T-helper 2 cell (primary cell): ENCODE measurements at places on chromosomes 13 and 19.

- DNase-seq, result no peak
Measured at GRCh38 chr19:5142725-5143097, 173.8 kb downstream of the KDM4B start.

DNA sequence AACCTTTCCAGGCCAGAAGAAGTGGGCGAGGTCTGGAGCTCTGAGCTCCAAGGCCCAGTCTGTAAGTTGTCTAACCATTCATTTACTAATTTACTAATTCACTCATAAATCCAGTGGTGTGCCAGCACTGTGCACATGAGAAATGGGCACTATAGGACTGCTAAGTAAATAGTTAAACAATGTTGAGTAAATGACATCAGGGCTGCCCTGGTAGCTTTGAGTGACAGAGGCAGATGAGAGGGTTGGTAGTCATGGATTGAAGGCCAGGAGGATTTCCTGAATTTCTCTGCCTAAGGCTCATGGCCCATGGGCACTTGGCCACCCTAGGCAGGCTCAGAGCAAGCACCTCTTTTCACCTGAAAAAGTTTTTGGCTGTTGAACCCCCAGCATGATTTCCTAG is 216.9 kb upstream of the RXFP2 start:
- no peak for DNase-seq

DNA sequence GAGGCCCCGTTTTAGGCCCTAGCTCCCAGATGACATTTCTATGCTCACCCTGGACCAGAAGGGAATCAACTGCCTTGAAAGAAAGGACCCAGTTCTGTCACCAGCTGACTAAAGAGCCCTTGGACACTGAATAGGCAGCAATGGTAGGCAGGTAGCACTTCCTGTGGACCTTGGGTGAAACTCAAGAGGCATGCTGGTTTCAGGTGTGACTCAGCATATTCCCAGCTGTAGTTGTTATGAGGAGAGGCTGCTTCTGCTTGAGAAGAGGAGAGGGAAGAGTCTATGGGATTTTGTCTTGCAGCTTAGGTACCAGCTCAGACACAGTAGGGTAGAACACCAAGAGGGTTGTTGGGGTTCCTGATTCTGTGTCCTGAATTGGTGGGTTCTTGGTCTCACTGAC is 37.9 kb upstream of the HTR2A start:
- no peak for DNase-seq

DNA sequence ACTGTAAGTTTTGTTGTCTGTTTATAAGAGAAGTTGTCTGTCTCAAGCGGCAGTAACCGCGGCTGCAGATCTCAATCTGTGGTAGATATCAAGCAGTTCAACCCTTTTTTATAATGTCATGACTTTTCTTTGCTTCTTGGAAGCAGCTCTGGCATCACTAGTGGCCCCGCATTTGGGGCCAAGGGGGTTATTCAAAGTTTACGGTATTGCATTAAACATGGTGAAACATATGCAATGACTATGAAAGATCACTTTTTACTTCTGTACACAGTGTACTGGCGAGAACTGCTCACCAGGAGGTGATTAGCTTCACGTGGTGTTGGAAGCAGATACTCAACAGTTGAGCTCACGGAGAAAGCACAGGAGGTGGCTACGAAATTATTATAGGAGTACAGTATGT is 4.6 kb upstream of the FFAR3 start:
- no peak for DNase-seq

GRCh38 chr13:77919921-77920294 is 1.3 kb upstream of the EDNRB start:
- DNase-seq, result no peak

- no peak for DNase-seq
Measured at GRCh38 chr19:19329126-19329525, 8.5 kb downstream of the MAU2 start.

GRCh38 chr19:50383001-50383851 is 921 bp upstream of the POLD1 start:
- no peak for DNase-seq

DNA sequence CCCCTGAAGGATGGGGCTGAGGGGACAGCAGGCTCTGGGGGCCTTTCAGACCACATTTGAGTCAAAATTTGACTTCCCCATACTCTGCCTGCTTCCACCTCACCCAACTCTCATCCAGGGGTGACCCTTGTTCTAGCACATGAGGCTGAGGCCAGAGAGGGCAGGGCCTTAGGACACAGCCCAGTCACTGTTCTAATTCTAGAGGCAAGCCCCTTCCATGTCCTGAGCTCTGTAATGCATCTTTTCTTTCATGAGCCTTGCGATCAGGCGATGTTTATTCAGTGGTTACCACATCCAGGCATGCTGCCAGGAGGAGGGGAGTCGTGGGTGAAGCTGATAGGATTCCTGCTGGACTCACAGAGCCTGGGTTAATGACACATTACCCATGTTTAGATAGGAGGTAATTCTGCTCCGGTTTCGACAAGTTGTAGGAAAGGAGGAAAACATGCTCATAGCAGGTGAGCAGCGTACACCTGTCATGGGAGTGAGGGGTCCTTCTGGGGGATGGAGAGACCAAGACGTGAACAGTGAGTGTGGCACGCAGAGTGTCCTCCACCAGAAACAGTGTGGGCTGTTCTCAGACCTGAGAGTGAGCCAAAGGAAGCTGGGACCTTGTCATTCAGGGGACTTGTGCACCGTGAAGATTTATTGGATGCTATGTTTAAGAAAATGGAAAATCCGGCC is 9.3 kb downstream of the RPS9 start:
- DNase-seq, result peak; percentile 50

DNA sequence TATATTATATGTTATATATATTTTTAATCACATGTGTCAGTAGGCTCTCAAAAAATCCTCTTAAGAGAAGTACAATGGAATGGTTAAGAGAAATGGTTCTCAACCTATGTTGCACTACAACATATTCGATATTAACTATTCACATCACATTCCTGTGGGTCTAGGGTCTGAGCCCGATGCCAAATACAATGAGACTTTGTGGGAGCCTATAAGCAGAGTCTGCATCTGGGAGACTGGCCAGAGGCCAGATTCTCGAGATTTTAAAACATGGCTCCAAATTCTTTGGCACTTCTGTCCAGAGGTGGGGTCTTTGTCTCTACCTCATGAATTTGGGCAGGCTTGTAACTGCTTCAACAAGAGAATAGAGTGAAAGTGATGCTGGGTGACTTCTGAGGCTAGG is 79.4 kb upstream of the NBEA start:
- DNase-seq, result no peak

DNA sequence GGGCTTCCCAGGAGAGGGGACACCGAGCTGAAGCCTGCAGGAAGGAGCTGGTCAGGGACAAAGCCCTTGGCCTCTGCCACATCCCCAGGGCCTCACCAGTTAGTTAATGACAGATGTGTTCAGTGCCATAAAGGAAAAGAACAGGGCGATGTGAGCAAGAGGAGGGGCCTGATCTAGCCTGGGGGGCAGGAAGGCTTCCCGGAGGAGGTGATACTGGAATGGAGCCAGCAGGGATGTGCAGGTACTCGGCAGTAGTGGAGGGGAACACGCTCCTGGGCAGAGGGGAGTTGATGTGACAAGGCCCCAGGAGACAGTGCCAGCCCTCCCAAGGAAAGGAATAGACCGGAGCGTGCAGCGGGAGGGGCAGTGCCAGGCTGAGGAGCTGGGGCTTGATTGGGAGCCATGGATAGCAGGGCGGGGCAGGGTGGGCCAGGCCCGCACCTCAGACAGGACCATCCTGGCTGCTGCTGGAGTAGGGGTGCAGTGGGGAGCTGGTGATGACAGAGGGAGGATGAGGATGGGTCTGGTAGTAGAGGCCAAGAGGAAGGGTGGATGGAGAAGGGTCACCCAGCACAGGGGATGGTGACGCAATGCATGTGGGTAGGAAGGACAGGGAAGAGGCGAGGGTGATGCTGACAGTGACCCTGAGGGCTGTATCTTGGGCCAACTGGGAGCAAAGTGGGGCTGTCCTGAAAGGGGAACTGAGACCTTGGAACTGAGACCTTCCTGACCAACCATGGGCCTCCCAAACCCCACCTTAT is 4.1 kb downstream of the C19orf33 start:
- DNase-seq, result no peak

- DNase-seq, result no peak
Measured at GRCh38 chr19:5621311-5621944, 1.1 kb downstream of the SAFB2 start.

GRCh38 chr13:76982061-76982460 is 9.8 kb upstream of the CLN5 start:
- no peak for DNase-seq

GRCh38 chr13:66974174-66974573 is 256.0 kb downstream of the PCDH9 start:
- DNase-seq, result no peak

- DNase-seq, result no peak
Measured at GRCh38 chr13:74229242-74229641, 95.0 kb upstream of the KLF12 start.

- DNase-seq, result no peak
Measured at GRCh38 chr13:40399756-40400155, 266.7 kb downstream of the FOXO1 start.

GRCh38 chr19:10085641-10086590 is at the start of gene SHFL:
TSS of gene SHFL (plus strand) at chr19:10086317. CDS start at chr19:10086428, 111 bp downstream.
- DNase-seq, result peak; percentile 81

DNA sequence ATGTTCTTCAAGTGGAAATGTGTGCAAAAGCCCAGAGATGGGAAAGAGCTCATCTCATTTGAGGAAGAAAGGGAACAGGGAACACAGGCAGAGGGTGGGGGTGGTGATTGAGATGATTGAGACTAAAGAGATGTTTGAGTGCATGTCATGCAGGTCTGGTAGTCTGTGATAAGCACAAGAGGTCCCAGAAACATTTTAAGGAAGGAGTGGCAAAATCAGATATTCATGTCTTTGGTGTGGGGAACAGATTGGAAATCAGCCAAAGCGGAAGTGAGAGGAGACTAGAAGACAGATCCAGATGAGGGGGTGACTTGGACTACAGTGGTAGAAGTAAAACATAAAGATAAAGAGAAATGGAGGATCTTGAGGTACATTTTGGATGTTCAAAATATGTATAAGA is 39.4 kb upstream of the DACH1 start:
- no peak for DNase-seq

DNA sequence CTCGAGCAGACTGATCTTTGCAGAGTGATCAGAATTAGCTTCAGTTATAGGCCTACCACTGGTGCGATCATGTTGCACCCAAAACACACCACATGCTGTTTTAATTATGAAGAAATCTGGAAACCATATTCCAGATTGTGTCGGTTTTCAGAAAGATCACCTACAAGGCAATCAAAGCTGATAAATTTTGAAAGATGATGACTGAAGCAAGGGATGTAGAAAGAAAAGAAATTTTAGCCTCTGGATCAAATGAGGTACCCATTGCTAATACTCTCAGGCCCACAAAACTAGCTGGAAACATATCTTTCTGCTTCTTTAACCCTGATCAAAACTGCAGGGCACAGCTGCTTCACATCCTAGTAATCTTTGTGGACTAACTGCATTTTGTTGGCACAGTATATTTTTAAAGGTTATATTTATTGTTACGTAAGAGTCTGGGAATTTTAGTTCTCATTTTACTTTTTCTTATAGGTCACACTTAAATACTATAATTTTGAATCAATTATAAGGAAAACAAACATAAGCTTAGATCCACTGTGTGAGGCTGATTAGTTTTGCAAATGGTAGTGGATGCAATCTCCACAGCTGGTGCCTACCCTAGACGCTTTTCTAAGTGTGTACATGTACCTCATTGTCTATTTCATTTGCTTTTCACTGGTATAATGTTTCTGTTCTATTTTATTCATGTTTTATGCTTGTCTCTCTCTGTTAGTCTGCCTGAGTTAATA is 150.9 kb downstream of the RGCC start:
- no peak for DNase-seq

DNA sequence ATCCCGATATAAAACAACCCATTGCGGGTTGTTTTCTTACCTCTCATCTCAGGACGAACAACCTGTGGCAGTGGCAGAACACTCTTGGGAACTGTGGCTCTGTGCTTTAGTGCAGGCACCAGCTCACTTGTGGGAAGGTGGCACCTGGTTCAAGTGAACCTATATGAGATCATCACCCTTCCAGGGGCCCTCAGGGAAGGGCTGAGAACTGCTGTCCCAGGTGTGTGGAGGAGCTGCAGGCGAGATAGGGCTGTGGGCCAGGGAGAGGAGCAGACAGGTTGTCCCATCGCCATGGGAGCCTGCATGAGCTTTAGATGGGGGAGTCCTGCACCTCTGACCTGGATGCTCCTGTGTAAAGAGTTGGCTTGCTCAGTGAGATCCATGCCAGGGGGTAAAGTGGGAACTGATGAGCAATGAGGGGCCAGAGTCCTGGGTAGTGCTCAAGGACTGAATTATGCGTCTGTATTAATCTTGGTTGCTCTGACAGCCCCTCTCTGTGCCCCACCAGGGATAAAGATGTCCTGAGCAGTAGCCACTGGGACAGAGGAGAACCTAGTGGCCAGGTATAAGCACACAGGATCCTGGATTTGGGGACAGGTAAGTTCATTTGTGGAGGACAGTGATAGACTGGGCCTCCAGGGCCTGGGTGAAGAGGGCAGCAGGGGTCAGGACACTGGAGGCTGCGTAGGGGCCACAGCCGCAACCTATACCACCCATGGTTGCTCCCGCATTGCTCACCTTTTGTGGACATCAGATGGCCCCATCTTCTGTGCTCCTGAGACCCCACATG is 8.7 kb downstream of the CEACAM4 start:
- DNase-seq, result no peak

GRCh38 chr13:108560093-108560492 is 69.3 kb upstream of the MYO16 start:
- DNase-seq, result no peak

DNA sequence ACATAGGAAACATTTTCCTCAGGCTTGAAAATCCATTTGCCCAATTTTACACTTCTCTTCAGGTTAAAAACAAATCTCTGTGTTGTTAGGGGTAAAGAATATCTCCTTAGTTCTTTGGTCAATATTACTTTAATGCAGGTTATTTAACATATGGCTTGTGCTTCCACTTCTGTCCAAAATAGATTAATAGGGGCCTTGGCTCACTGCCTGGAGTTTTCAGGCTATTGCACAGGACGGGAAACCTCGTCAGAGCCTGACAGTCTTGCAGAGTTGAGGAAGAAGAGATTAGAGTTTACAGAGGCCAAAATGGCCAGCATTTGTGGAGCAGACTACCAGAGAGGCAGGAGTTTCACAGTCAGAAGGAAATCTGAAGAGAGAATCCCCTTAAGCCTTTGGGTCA is 863.9 kb upstream of the GPC6 start:
- no peak for DNase-seq

DNA sequence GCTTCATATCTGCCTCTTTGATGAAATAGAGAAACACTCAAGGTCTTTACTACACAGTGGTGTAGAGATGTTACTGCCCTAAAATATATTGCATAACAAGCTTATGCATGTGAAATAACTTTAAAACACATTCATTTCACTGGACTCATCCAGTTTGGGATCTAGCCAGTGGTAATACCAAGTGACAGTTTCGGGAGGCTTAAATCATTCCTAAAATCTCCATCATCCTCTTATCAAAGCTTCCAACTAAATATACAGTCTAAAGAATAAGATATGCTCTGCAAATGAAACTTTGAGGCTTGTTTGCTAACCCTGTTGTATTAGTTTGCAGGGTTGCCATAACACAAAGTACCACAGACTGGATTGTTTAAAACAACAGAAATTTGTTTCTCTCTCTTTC is 52.8 kb downstream of the THSD1 start:
- DNase-seq, result no peak

- DNase-seq, result no peak
Measured at GRCh38 chr19:29724102-29724641, 9.1 kb upstream of the C19orf12 start.

- DNase-seq, result no peak
Measured at GRCh38 chr19:39307822-39308530, 11.8 kb downstream of the IFNL1 start.

GRCh38 chr19:55197528-55197927 is 11.8 kb downstream of the PTPRH start:
- DNase-seq, result no peak
